Ascending aorta (tissue), 2 donors: ENCODE measurements at places on chromosomes 6 and 20. TPM values are rescaled to one million over a fixed set of nuclear protein-coding genes. Genes with fewer than 3 reads are reported as not detected.

NKAIN2 gene
- 0.11 TPM for total RNA-seq

DNA sequence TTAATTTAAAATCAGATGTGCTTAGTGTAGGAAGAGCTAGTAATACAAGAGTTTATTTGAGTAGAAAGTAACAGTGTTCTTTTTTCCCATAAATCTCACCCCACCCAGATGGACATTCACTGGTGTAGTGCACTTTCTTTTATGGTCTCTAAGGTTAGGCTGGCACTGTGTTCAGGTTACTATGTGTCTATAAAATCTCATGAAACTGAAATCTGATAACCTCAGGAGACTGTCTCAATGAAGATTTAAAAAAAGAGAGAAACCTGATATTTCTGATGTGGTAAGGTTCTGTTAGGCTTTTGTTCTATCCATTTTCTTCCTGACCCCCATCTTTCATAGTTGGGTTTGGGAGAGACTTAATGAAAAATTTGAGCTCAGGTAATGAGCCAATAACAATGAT is 101.2 kb upstream of the CLVS2 start:
- DNase-seq = no peak

DNA sequence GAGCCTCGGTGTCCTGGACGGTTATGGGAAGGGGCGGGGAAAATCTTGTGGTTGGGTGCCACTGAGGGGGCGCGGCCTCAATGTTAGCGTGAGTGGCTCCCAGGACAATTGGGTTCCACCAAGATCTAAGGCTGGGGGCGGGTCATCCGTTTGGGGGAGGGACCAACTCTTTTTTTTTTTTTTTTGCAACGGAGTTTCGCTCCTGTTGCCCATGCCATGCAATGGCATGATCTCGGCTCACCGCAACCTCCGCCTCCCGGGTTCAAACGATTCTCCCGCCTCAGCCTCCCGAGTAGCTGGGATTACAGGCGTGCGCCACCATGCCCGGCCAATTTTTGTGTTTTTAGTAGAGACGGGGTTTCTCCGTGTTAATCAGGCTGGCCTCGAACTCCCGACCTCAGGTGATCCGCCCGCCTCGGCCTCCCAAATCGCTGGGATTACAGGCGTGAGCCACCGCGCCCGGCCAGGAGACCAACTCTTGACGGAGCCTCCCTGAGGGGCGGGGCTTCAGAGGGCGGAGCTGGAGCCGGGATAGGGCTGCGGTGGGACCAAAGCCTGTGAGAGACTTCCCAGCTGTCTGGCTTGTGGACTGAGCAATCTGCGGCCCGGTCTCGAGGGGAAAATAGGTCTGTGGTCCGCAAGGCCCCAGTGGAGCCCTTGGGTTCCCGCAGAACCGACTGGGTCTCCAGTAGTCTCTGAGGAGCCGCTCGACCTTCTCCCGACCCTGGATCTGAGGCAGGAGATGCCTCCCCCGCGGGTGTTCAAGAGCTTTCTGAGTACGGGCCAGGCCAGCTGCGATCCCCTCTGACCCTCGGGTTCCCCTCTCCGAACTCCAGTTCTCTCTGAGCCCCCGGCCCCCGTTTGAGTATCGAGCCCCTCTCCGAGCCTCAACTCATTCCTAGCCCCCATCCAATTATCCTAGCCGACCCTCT is 1.1 kb downstream of the SPAG4 start:
- peak; percentile 93 for DNase-seq

DNA sequence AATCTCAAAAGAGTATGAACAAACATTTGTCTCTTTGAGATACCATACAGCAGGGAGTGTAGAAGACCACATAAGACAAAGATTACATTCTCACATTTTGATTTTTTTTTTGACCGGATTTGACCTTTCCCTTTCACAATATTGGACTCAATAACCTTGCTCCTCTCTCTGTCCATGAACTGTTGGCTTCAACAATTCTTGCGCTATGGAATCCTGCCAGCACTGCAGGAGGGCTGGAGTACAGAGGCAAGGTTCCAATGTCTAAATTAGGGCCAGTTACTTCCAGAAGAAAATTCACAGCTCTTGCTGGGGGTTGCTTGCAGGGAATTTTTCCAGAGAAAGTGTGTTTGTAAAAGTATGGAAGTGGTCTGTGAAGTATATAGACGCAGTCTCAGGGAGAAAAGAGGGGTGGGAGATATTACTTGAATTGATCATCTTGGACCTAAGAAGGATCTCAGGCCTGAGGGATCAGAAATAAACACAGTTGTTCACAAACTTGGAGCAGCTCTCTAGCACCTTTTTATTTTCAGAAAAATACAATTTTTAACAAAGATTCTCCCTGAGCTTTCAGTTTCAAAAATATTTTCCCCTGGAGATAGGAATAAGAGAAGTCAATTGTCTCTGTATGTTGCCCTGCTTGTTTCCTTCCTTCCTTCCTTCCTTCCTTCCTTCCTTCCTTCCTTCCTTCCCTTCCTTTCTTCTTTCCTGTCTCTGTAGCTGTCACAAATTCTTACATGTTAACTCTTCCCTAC is 765.9 kb downstream of the BCKDHB start:
- no peak for DNase-seq

DNA sequence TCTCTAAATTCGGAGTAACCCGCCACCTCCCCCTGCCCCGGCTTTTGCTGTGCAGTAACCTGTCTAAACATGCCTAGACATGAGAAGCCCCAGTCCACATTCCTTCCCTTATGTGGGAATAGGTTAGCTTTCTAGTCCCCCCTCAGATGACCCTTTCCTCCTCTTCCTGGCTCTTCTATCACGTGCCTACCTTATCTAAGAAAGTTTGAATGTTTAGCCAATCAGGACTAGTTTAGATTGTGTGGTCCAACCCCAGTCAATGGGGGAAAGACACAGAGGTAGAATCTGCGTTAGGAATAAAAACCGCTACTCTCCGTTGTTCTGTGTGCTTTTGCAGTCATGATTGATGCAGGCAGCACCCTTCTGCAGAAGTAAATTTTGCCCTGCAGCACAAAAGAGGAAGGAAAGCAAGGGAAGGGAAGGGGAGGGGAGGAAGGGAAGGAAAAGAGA is 69.0 kb upstream of the CD93 start:
- no peak for DNase-seq

- no peak for DNase-seq
Measured at GRCh38 chr6:138099832-138100231, 7.4 kb downstream of the PERP start.

DNA sequence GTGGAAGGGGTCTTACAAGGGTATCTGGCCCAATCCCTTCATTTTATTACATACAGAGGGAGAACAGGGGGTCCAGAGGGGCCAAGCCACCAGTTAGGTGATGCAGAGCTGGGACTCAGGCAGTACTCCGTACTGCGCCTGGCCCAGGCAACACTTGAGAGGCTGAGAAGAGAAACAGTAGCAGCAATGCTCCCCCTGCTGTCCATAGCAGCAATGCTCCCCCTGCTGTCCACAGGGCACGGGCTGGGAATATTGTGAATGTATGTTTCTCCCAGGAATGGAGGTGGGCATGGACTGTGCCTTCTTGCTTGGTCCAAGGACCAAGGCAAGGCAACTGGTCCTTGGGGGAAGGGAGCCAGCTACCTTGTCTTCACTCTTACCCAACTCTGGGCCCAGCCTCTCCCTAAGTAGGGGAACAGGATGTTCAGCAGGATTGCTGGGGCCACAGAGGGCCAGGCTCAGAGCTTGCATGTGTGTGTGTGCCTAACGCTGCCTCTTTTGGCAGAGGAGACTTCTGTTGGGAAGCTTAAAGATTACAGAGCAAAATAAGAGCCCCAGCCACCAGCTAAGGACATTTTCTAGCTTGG is 14.8 kb upstream of the FAM83C start:
- DNase-seq = peak; percentile 71
